ENCODE measurements at places on chromosomes 12 and 14. TPM values are rescaled to one million over a fixed set of nuclear protein-coding genes. Genes with fewer than 3 reads are reported as not detected.

- DNase-seq = no peak
Observed at GRCh38 chr12:78439666-78440065, 424.9 kb upstream of the SYT1 start.

- no peak for DNase-seq
Observed at GRCh38 chr12:95583933-95584332, 32.7 kb upstream of the USP44 start.

- no peak for DNase-seq
Observed at GRCh38 chr12:33283054-33283453, 156.6 kb downstream of the SYT10 start.

DNA sequence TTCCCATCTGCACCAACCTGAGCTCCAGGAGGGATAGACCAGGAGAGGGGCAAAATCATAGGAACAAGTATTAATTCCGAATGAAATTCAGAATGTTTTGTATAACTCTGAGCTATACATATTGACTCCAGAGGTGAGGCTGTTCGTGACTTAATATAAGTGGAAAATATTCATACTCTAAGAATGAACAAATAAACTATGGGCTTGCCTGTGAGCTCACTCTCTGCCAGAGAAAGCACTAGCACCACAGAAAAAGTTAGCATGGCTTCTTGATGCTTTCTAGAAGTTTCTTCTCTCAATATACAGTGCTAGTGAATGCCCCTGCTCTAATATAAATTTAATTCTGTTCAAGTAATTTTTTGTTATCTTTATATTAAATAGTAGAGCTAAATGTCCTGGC is 1536.4 kb upstream of the FLRT2 start:
- no peak for DNase-seq

- no peak for DNase-seq
Observed at GRCh38 chr14:35526962-35527361, 7.0 kb upstream of the INSM2 start.

GRCh38 chr12:16228067-16228466 is 49.4 kb downstream of the SLC15A5 start:
- DNase-seq = no peak

DNA sequence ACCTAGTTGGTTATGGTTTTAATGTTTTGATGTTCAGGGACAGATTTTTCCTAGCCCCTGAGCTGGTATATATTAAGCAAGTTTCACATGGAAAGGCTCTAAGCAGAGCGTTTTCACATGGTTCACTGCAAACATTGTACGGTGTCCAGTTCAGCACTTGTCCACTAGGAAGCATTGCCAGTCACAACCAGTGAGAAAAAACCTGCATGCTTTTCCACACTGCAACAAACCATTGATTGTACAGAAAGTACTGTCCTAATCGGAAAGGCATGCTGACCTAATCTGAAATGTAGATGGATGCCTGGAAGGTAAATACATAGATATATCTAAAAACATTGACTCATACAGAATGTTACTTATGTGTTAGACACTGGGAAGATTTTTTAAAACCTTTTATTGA is 25.0 kb upstream of the NPAS3 start:
- peak; percentile 89 for DNase-seq

DNA sequence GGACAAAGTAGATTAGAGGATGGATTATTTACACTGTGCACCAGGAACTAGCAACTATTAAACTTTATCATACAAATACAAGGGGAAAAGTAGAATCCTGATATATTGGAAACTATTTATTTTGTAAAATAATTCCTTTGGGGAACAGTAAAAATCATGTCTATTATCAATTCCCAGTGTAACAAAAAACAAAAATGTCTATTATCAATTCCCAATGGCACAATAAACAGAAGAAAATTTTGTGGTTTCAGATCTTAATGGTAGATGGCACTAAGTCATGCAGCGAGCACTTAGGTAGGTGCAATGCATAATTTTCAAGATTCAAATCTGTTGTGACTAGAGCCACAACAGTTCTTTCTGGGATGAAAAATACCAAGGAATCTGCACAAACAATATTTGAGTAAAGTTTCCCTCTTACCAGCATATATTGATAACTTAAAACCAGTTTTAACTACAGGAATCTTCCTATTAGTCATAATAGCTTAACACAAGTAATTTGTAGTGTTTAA is 13.7 kb downstream of the CFL2 start:
- DNase-seq = peak; percentile 43

- no peak for DNase-seq
Observed at GRCh38 chr14:24312736-24313507, 1.6 kb downstream of the LTB4R start.

DNA sequence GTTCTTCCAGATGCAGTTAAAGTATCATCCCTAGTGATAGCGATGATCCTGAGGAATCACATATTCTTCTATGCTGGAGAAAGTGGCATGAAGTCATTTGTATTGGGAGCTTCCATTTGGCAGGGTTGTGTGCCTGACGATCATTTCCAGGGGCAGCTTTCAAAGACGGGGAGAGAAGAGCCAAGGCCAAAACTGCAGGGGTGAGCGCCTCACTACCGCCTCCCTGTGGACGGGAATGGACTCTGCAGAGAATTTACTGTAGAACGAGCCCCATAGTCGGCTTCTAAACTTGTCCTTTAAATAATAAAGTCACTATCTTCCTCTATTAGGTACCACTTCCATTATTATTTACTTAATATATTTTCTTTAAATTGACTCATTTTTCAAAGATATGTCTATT is 555.9 kb upstream of the TMEM132C start:
- DNase-seq = no peak

GRCh38 chr12:71558445-71558844 is 105.2 kb downstream of the ZFC3H1 start:
- no peak for DNase-seq

DNA sequence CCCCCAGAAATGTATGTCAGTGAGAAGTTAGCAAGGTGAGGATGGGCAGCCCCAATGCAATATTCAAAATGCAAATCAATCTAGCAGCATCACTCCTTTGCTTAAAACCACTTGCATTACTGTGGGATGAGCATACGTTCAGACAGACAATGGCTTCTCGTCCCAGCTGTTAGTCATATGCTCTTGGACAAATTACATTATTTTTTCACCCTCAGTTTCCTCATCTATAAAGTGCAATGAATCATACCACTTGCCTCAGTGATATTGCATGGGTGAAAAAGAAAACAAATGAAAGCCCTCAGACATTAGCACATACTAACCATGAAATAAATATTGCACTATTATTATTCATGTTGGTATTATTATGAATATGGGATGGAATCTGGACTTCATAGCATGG is 132.3 kb downstream of the C12orf75 start:
- peak; percentile 44 for DNase-seq

DNA sequence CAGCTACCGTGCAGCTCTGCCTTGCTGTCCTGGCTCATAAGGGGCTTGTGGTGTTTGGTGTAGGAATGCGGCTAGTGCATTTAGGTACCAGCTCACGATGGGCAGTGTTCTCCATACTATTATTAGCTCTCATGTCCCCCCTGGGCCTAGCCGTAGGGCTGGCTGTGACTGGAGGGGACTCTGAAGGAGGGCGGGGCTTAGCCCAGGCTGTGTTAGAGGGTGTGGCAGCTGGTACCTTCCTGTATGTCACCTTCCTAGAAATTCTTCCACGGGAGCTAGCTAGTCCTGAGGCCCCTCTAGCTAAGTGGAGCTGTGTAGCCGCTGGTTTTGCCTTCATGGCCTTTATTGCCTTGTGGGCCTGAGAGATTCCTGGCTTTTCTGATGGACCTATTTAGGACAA is 2.1 kb downstream of the SLC39A2 start:
- DNase-seq = no peak

DNA sequence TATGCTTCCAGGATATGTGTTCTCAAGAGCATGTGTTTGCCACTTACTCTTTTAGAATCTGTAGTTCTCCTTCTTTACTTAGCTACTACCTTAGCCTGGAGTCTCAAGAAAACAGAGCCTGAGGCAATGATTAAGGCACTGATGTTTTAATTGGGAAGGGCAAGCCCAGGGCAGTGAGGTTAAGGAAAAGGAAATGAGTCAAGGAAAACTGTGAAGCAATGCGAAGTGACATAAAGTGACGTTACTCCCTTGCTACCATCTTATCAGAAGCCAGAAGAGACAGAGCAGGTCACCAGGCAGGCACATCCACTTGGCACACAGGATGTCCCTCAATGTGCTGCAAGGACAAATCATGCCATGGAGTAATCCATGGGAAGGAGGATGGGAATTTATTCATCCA is 11.3 kb upstream of the EML5 start:
- no peak for DNase-seq

The APOF gene
- total RNA-seq = not detected

The CEP128 gene
- 11.6 TPM for total RNA-seq

The MAP1LC3B2 gene
- total RNA-seq = not detected

The KLRC3 gene
- total RNA-seq = not detected

The NXPH4 gene
- total RNA-seq = 15.1 TPM

The OVCH1 gene
- total RNA-seq = not detected

The KCNMB4 gene
- 2.6 TPM for total RNA-seq

The CAPZA3 gene
- total RNA-seq = not detected

Data from PC-3 (cell line).